ENCODE measurements at places on chromosomes 2 and 18. TPM values are rescaled to one million over a fixed set of nuclear protein-coding genes. Genes with fewer than 3 reads are reported as not detected.

GRCh38 chr2:7007488-7007845 lies 90.3 kb downstream of the RNF144A start:
- H3K27me3 ChIP-seq = peaks cover 3% of the 10 kb centered on the region
- H3K4me1 ChIP-seq = peaks cover 33% of the 10 kb centered on the region
- H3K27ac ChIP-seq = no peak overlapping the region
- no peak overlapping the region for H3K4me3 ChIP-seq
- H3K36me3 ChIP-seq = no peaks in the 10 kb centered on the region

GRCh38 chr2:119483395-119483753 lies 40.9 kb downstream of the SCTR start:
- peaks cover 3% of the 10 kb centered on the region for H3K27me3 ChIP-seq
- no peaks in the 10 kb centered on the region for H3K4me1 ChIP-seq
- DNase-seq = no peak
- no peaks in the 10 kb centered on the region for H3K36me3 ChIP-seq
- no peak overlapping the region for H3K4me3 ChIP-seq

GRCh38 chr2:99715956-99716355 lies 226.1 kb upstream of the REV1 start:
- no peak overlapping the region for H3K27ac ChIP-seq
- no peaks in the 10 kb centered on the region for H3K4me1 ChIP-seq
- H3K4me3 ChIP-seq = no peak overlapping the region
- no peaks in the 10 kb centered on the region for H3K27me3 ChIP-seq
- H3K36me3 ChIP-seq = peaks cover 75% of the 10 kb centered on the region

GRCh38 chr2:37457401-37457901 lies 113.0 kb downstream of the QPCT start:
- H3K27me3 ChIP-seq = no peaks in the 10 kb centered on the region
- H3K27ac ChIP-seq = no peak overlapping the region
- no peaks in the 10 kb centered on the region for H3K36me3 ChIP-seq
- no peak for DNase-seq
- H3K4me3 ChIP-seq = no peak overlapping the region

Gene GPR155
- 2.8 TPM for total RNA-seq
